T-helper 2 cell treated with Interferon-gamma antibody and Interleukin-4, amounts not matched to agents 5 μg/mL and 100 μg/mL, for 36 hours (primary cell): ENCODE measurements at places on chromosomes 2 and 18.
A peak's percentile ranks its signal among the peaks of the same experiment; 100 is the strongest.

GRCh38 chr2:188978291-188979081, 4.3 kb downstream of the COL3A1 start:
- H3K4me3 ChIP-seq = peak overlapping the region; percentile 24
- no peaks in the 10 kb centered on the region for H3K36me3 ChIP-seq
- no peak overlapping the region for H3K27ac ChIP-seq

DNA sequence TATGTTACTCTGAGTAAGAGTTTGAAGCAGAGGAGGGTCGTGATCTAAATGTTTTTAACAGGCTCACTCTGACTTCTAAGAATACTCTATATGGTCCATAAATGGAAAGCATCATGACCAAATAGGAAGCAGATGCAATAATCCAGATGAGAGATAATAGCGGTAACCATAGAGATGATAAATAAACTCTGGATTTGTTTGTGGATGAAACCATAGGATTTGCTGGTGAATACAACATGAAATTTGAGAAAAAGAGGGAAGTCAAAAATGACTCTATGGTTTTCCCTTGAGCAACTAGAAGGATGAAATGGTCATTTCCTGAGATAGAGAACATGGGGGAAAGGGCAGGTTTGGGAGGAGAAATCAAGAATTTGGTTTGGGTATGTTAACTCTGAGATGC, 3.9 kb downstream of the HEATR5B start:
- no peaks in the 10 kb centered on the region for H3K27me3 ChIP-seq
- peaks cover 40% of the 10 kb centered on the region for H3K4me1 ChIP-seq
- DNase-seq = no peak
- peaks cover 43% of the 10 kb centered on the region for H3K36me3 ChIP-seq
- H3K4me3 ChIP-seq = peak overlapping the region; percentile 78

DNA sequence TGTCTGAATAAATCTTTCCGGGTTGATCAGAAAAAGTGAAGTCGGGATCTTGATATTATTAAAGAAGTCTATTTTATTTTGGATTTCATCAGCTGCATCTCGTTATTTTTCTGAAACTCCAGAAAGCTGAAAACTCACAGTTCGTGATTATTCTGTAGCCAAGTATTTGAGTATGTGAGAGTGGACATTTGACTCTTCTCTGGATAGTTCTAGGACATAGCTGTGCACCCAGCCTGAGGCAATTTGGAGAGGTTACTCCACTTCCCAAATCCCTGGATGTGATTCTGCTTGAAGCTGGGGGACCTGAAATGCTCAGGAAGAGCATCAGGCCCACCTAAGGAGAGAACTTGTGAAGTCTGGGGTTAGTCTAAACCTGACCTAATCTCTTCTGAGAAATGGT, 117.6 kb upstream of the PID1 start:
- H3K4me1 ChIP-seq = no peaks in the 10 kb centered on the region
- H3K27ac ChIP-seq = no peak overlapping the region
- H3K36me3 ChIP-seq = no peaks in the 10 kb centered on the region

DNA sequence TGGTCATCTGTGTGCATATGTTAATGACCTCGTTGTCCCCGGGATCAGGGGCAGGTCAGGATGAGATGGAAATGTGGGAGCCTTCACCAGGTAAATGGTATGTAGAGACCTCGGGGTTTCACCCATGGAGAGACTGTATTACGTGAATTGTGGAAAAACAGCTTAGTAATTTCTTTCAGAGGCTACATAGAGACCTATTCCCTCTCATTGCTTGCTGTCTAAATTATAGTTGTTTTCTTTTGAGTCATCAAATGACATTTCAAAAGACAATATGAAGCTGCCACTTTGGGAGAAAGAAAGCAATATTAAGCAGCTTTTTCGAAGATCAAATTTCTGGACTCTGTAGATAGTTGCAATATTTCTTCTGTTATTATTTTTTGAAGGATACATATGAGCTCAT, 20.4 kb downstream of the ADAM23 start:
- H3K27ac ChIP-seq = no peak overlapping the region
- H3K4me3 ChIP-seq = no peak overlapping the region
- H3K36me3 ChIP-seq = no peaks in the 10 kb centered on the region

GRCh38 chr2:64928813-64929212, 60.4 kb upstream of the SLC1A4 start:
- peaks cover 24% of the 10 kb centered on the region for H3K27me3 ChIP-seq
- peaks cover 3% of the 10 kb centered on the region for H3K4me1 ChIP-seq
- peaks cover 19% of the 10 kb centered on the region for H3K36me3 ChIP-seq
- no peak for DNase-seq
- H3K4me3 ChIP-seq = no peak overlapping the region
- no peak overlapping the region for H3K27ac ChIP-seq

DNA sequence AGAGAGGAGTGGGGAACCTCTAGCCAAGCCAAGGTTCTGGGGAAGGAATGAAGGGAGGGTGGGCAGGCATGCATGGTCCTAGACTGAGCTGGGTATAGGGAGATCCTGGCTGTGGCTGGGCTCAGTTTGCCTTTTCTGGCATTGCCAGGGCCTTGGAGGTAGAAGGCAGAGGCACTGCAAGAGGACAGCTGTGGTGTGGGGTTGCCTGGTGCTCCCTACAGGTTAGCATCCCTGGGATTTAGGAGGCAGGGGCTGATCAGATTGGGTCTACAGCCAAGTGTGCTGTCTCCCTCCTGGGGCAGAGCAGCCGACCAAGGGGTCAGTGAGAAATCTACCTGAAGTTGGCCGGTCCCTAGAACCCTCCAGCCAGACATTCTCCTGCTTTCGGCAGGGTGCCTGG, 15.9 kb downstream of the ABCG8 start:
- H3K4me1 ChIP-seq = no peaks in the 10 kb centered on the region
- DNase-seq = no peak
- H3K27ac ChIP-seq = no peak overlapping the region
- peaks cover 16% of the 10 kb centered on the region for H3K27me3 ChIP-seq
- no peaks in the 10 kb centered on the region for H3K36me3 ChIP-seq
- no peak overlapping the region for H3K4me3 ChIP-seq

GRCh38 chr2:104933151-104933917, 79.4 kb downstream of the POU3F3 start:
- H3K27ac ChIP-seq = no peak overlapping the region
- H3K4me1 ChIP-seq = peaks cover 1% of the 10 kb centered on the region
- H3K36me3 ChIP-seq = no peaks in the 10 kb centered on the region
- no peak overlapping the region for H3K4me3 ChIP-seq

- peak; percentile 58 for DNase-seq
- H3K4me3 ChIP-seq = peak overlapping the region; percentile 89
- peaks cover 28% of the 10 kb centered on the region for H3K4me1 ChIP-seq
- H3K27ac ChIP-seq = peak overlapping the region; percentile 91
Observed at GRCh38 chr2:64748561-64748960, 94.8 kb upstream of the SERTAD2 start.

DNA sequence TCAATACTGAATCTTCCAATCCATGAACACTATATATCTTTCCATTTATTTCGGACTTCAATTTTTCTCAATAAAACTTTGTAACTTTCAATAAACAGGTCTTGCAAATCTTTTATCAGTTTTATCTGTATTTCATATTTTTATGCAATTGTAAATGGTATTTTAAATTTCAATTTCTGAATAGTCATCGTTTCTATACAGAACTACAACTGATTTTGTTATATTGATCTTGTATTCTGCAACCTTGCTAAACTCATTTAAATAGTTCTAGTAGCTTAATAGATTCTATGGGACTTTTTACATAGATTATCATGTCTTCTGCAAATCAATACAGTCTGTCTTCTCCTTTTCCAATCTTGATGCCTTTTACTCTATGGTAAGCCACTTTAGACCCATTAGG, 90.4 kb downstream of the FAM228A start:
- no peak overlapping the region for H3K27ac ChIP-seq
- H3K36me3 ChIP-seq = peaks cover 36% of the 10 kb centered on the region
- H3K27me3 ChIP-seq = no peaks in the 10 kb centered on the region
- peaks cover 16% of the 10 kb centered on the region for H3K4me1 ChIP-seq
- DNase-seq = no peak
- no peak overlapping the region for H3K4me3 ChIP-seq

DNA sequence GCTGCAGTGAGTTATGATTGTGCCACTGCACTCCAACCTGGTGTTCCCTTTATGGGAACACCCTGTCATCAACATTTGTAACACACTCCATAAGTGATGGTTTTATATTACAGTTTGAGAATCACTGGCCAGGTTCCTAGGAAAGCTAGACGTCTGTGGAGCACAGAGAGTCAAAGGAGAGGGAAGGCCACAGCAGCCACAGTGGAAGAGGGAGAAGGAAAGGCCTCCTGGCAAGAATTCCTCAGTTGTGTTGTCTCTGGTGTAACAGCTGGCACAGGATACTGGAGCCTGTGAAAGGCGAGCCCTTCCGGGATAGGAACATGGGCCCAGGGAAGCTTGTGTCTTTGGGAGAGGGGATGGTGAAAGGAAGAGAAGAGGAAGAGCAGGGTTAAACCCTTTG, 360.5 kb upstream of the PIK3C3 start:
- no peak for DNase-seq
- no peaks in the 10 kb centered on the region for H3K4me1 ChIP-seq
- no peak overlapping the region for H3K4me3 ChIP-seq

DNA sequence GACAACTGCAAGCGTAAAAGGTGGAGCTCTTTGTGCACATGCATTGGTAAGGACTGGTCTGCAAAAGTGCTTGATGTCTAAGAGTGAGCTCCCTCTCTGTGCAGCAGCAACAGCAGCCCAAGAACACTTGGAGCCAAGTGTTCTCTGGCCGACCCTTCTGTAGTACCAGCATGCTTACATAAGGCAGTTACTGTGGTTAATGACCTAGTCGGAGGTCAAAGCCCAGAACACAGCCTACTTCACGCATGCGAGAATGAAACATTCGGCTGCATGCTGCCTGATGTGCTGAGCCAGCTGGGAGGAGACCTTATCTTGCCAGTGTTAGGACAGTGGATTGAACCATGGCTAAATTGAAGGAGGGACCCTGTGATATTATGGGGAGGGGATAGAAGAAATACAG, 21.3 kb downstream of the NCAPH start:
- peaks cover 73% of the 10 kb centered on the region for H3K36me3 ChIP-seq
- no peak overlapping the region for H3K4me3 ChIP-seq
- H3K4me1 ChIP-seq = peaks cover 28% of the 10 kb centered on the region
- no peak overlapping the region for H3K27ac ChIP-seq

DNA sequence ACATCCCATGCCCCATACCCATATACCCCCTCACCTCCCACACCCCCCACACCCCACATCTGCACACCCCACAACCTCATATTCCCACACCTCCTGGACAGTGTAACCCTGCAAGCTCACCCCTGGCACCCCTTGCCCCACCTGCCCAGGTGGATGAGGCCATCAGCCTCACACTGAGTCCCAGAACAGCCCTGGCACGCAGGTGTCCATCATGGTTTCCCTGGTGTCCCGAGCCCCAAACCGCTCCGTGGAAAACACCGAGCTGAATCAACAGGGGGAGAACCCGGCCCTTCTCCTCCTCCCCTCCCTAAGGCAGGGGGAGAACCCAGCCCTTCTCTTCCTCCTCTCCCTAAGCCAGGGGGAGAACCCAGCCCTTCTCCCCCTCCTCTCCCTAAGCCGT, 415.6 kb upstream of the SALL3 start:
- H3K36me3 ChIP-seq = no peaks in the 10 kb centered on the region
- no peaks in the 10 kb centered on the region for H3K4me1 ChIP-seq
- no peak overlapping the region for H3K4me3 ChIP-seq
- no peaks in the 10 kb centered on the region for H3K27me3 ChIP-seq

GRCh38 chr18:6221602-6222014, 193.1 kb downstream of the L3MBTL4 start:
- no peak overlapping the region for H3K27ac ChIP-seq
- H3K36me3 ChIP-seq = no peaks in the 10 kb centered on the region
- H3K4me3 ChIP-seq = no peak overlapping the region
- DNase-seq = no peak
- H3K4me1 ChIP-seq = no peaks in the 10 kb centered on the region
- H3K27me3 ChIP-seq = no peaks in the 10 kb centered on the region

GRCh38 chr18:2900684-2901422, 54.0 kb downstream of the EMILIN2 start:
- H3K4me1 ChIP-seq = peaks cover 11% of the 10 kb centered on the region
- DNase-seq = no peak
- no peak overlapping the region for H3K4me3 ChIP-seq
- H3K27ac ChIP-seq = no peak overlapping the region
- no peaks in the 10 kb centered on the region for H3K27me3 ChIP-seq
- peaks cover 2% of the 10 kb centered on the region for H3K36me3 ChIP-seq
